Activated naive CD8-positive, alpha-beta T cell treated with anti-CD3 and anti-CD28 coated beads, Interleukin-2, amount 10 ng/mL, durations not matched to agents 7 days and 5 days (primary cell): ENCODE measurements at places on chromosomes 5 and 9. TPM values are rescaled to one million over a fixed set of nuclear protein-coding genes. Genes with fewer than 3 reads are reported as not detected.

The PCDHA9 gene
- total RNA-seq, result not detected

The NDUFAF2 gene
- 18.5 TPM for total RNA-seq

The C9 gene
- total RNA-seq, result not detected

The REEP2 gene
- 1.5 TPM for total RNA-seq

The LPAR1 gene
- total RNA-seq, result not detected

The DMRT1 gene
- not detected for total RNA-seq

The BTNL9 gene
- total RNA-seq, result not detected

The BHMT2 gene
- not detected for total RNA-seq

The ANKRD18A gene
- 2.9 TPM for total RNA-seq

The IRX4 gene
- not detected for total RNA-seq

The NRARP gene
- total RNA-seq, result 1.2 TPM

DNA sequence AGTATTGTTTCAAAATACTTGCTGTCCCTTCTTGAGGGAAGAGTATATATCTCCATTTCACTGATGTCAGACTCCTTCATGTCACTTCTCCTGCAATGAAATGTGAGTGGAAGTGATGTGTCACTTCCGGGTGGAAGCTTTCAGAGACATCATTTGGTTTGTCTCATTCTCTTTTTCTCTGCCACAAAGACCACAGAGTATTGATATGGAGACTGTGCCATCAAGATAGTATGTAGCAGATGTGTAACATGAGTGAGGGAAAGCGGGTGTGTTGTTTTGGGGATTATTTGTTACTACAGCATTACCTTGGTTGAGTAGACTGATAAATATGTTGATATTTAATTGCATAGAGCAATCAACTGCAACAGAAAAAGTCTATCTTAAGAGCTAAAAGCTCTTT lies 169.8 kb downstream of the FBXL7 start:
- no peaks in the 10 kb centered on the region for H3K36me3 ChIP-seq
- H3K4me3 ChIP-seq, result no peak overlapping the region
- no peaks in the 10 kb centered on the region for H3K4me1 ChIP-seq
- no peak overlapping the region for H3K27ac ChIP-seq

GRCh38 chr9:126499005-126499910 lies 114.5 kb upstream of the LMX1B start:
- H3K36me3 ChIP-seq, result no peaks in the 10 kb centered on the region
- peak; percentile 73 for DNase-seq
- peaks cover 7% of the 10 kb centered on the region for H3K4me1 ChIP-seq
- peaks cover 2% of the 10 kb centered on the region for H3K27me3 ChIP-seq
- no peak overlapping the region for H3K4me3 ChIP-seq
- H3K27ac ChIP-seq, result no peak overlapping the region

DNA sequence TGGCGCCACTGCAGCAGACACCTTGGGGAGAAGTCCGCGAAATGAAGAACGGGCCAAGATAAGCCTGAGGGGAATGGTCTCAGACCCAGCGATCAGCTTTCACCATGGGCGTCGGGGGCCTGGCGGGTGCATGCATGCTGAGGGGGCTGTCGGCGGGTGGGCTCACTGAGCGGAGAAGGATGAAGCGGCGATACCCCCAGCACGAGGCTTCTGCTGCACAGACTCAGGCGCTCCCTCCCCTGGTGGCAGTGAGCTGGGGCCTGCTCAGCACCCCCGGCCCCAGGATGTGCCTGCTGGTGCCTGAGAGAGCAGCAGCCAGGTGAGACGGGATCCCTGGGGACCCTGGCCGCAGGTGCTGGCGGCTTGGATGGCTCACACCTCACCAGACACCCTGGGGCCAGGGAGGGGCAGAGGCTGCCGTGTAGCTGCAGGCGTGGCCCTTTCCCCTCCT lies 31.2 kb downstream of the CEP72 start:
- peaks cover 2% of the 10 kb centered on the region for H3K4me1 ChIP-seq
- no peak overlapping the region for H3K4me3 ChIP-seq
- H3K27ac ChIP-seq, result no peak overlapping the region
- H3K27me3 ChIP-seq, result no peaks in the 10 kb centered on the region
- no peak for DNase-seq
- H3K36me3 ChIP-seq, result peaks cover 13% of the 10 kb centered on the region

GRCh38 chr5:143664623-143665022 lies 147.3 kb upstream of the HMHB1 start:
- H3K4me3 ChIP-seq, result no peak overlapping the region
- DNase-seq, result no peak
- H3K27me3 ChIP-seq, result peaks cover 2% of the 10 kb centered on the region
- no peaks in the 10 kb centered on the region for H3K4me1 ChIP-seq
- no peaks in the 10 kb centered on the region for H3K36me3 ChIP-seq

DNA sequence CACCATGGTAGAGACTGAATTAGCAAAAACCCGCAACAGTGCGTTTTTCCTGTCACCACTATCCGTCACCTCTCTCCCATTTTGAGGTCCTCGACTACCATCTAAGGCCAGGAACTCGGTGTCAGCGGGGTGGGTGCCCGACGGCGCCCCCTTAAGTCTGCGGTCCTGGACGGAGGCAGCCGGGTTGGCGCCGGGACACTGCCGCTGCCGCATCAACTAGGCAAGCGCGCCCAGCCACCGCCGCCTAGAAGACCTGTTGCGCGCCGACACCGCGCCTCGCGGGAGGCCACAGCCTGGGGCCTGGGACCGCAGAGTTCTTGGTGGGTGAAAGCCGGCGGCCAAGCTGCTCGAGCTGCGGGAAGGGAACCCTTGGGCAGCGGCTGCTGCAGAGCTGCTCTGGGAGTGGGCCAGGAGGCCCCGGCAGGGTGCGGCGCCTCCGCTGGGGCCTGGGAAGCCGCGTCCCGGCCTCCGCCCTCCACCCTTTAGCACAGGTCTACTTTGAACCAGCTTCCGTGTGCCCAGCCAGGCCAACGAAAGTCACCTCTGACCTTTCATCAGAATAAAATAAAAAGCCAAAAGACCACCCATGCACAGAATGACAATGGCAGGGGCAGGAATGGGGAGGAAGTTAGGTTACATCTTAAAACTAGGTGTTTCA lies 3.5 kb downstream of the FOXB2 start:
- peak; percentile 36 for DNase-seq
- peaks cover 6% of the 10 kb centered on the region for H3K36me3 ChIP-seq
- H3K27ac ChIP-seq, result peak overlapping the region; percentile 48
- H3K4me3 ChIP-seq, result no peak overlapping the region
- peaks cover 66% of the 10 kb centered on the region for H3K27me3 ChIP-seq

DNA sequence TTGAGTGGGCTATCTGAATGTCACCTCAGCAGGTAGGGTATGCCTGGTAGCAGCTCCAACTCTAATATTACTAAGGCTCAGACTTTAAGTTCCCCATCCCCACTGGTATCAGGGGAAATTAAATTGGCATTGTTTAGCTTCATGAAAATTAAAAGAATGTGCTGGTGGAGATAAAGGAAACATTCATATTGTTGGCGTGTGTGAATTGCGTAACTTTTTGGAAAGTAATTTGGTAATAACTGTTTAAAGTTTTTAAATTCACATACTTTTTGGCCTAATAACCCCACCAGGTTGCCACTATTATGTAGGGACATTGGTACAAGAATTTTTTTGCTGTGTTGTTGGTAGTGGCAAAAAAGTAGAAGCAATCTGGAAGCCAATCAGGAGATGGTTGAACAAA lies 29.4 kb downstream of the TNPO1 start:
- peaks cover 12% of the 10 kb centered on the region for H3K27me3 ChIP-seq
- H3K36me3 ChIP-seq, result peaks cover 10% of the 10 kb centered on the region
- no peak overlapping the region for H3K4me3 ChIP-seq
- no peak overlapping the region for H3K27ac ChIP-seq
- H3K4me1 ChIP-seq, result peaks cover 19% of the 10 kb centered on the region

DNA sequence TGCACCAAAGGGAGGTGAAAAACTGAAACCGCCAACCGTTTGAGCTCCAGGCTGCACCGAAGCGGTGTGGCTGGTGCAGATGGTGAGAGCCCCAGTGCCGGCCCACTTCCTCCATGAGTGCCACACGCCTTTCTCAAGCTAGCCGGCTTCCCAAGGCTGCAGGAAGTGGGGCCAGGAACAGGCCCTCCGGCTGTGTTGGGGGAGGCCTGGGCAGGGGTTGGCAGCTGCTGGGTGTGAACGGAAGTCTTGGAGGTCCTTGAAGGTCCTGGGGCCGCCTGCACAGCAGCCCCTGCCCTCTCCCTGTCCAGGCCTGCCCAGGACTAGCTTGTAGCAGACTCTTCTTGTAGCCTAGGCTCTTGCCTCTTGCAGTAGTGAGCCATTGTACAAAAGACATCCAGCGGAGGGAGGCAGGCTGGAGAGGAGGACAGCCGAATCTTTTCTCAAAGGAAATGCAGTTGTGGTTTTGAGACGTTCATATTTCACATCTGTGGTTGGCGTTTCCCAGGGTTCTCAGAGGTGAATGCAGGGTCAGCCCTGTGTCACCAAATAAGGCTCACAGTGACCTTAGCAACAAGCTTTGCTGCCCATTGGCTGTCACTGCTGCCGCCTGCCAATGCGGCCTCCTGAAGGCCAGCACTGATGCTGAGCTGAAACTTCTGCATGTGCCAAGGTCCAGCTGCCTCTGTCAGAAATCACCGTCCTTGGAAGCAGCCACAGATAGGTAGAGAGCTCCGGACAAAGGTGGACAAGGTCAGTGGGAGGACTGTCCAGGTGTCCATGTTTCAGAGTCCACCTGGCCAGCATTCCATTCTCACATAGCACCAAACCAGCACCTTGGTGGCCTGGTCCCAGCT lies 23.9 kb downstream of the IRF1 start:
- peak; percentile 79 for DNase-seq
- peaks cover 85% of the 10 kb centered on the region for H3K4me1 ChIP-seq
- H3K27me3 ChIP-seq, result no peaks in the 10 kb centered on the region
- H3K27ac ChIP-seq, result peak overlapping the region; percentile 85
- peaks cover 28% of the 10 kb centered on the region for H3K36me3 ChIP-seq

GRCh38 chr5:135538261-135538660 lies 2.5 kb upstream of the NEUROG1 start:
- H3K36me3 ChIP-seq, result no peaks in the 10 kb centered on the region
- no peak overlapping the region for H3K4me3 ChIP-seq
- no peak overlapping the region for H3K27ac ChIP-seq

GRCh38 chr5:94847726-94848125 lies 229.3 kb downstream of the SLF1 start:
- no peaks in the 10 kb centered on the region for H3K27me3 ChIP-seq
- H3K4me3 ChIP-seq, result no peak overlapping the region
- no peaks in the 10 kb centered on the region for H3K36me3 ChIP-seq

- H3K27me3 ChIP-seq, result peaks cover 2% of the 10 kb centered on the region
- H3K4me3 ChIP-seq, result no peak overlapping the region
- DNase-seq, result no peak
Measured at GRCh38 chr9:107472581-107473340, 16.8 kb downstream of the KLF4 start.

GRCh38 chr5:144189800-144190429 lies 19.2 kb downstream of the KCTD16 start:
- H3K4me3 ChIP-seq, result peak overlapping the region; percentile 69
- no peaks in the 10 kb centered on the region for H3K27me3 ChIP-seq
- peaks cover 49% of the 10 kb centered on the region for H3K4me1 ChIP-seq
- DNase-seq, result peak; percentile 41

GRCh38 chr5:154836225-154836624 lies 14.2 kb downstream of the FAXDC2 start:
- no peaks in the 10 kb centered on the region for H3K27me3 ChIP-seq
- no peak for DNase-seq
- no peak overlapping the region for H3K27ac ChIP-seq
- H3K4me3 ChIP-seq, result no peak overlapping the region
- peaks cover 6% of the 10 kb centered on the region for H3K36me3 ChIP-seq
- H3K4me1 ChIP-seq, result no peaks in the 10 kb centered on the region

DNA sequence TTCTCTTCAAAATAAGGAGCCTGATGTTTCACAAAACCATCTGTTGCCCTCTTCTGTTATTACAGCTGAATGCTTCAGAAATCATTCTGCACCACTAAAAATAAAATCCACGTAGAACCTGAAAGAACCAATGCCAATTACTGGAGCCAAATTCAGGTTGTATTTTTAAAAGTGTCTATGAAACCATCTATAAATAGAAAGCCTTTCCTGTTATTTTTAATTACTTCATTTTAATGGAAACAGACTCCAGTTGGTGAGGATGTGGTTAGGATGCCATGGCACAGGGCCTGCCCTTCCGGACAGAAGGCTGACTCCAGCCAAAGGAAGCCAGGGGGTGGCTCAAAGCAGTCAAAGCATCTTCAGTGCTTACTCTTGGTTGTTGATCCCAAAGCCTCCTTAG lies 119.8 kb downstream of the TENT4A start:
- H3K27me3 ChIP-seq, result no peaks in the 10 kb centered on the region
- peaks cover 4% of the 10 kb centered on the region for H3K36me3 ChIP-seq
- no peak for DNase-seq
- H3K27ac ChIP-seq, result peak overlapping the region; percentile 46
- H3K4me1 ChIP-seq, result peaks cover 53% of the 10 kb centered on the region

- no peak overlapping the region for H3K27ac ChIP-seq
- no peak for DNase-seq
- peaks cover 7% of the 10 kb centered on the region for H3K27me3 ChIP-seq
- H3K4me3 ChIP-seq, result no peak overlapping the region
Measured at GRCh38 chr9:94212531-94212930, 46.6 kb upstream of the ZNF169 start.

GRCh38 chr5:173326501-173326960 lies 1.7 kb downstream of the STC2 start:
- peak overlapping the region; percentile 96 for H3K4me3 ChIP-seq
- H3K4me1 ChIP-seq, result peaks cover 41% of the 10 kb centered on the region
- DNase-seq, result no peak
- peaks cover 34% of the 10 kb centered on the region for H3K36me3 ChIP-seq
- H3K27ac ChIP-seq, result peak overlapping the region; percentile 79

GRCh38 chr5:123916345-123917121 lies 404.6 kb downstream of the CSNK1G3 start:
- no peaks in the 10 kb centered on the region for H3K27me3 ChIP-seq
- H3K4me1 ChIP-seq, result no peaks in the 10 kb centered on the region
- no peak overlapping the region for H3K27ac ChIP-seq
- no peak overlapping the region for H3K4me3 ChIP-seq
- H3K36me3 ChIP-seq, result no peaks in the 10 kb centered on the region
- DNase-seq, result no peak

- H3K4me1 ChIP-seq, result no peaks in the 10 kb centered on the region
- no peak overlapping the region for H3K27ac ChIP-seq
- H3K36me3 ChIP-seq, result no peaks in the 10 kb centered on the region
- H3K4me3 ChIP-seq, result no peak overlapping the region
- DNase-seq, result no peak
- no peaks in the 10 kb centered on the region for H3K27me3 ChIP-seq
Measured at GRCh38 chr5:120446901-120447300, 17.2 kb upstream of the PRR16 start.

- peaks cover 3% of the 10 kb centered on the region for H3K36me3 ChIP-seq
- peaks cover 1% of the 10 kb centered on the region for H3K4me1 ChIP-seq
- H3K27me3 ChIP-seq, result no peaks in the 10 kb centered on the region
- H3K4me3 ChIP-seq, result no peak overlapping the region
- no peak overlapping the region for H3K27ac ChIP-seq
- no peak for DNase-seq
Measured at GRCh38 chr5:102902647-102903046, 147.5 kb downstream of the PAM start.
